ENCODE measurements at places on chromosomes 6 and 20. TPM values are rescaled to one million over a fixed set of nuclear protein-coding genes. Genes with fewer than 3 reads are reported as not detected.
A peak's percentile ranks its signal among the peaks of the same experiment; 100 is the strongest.

DNA sequence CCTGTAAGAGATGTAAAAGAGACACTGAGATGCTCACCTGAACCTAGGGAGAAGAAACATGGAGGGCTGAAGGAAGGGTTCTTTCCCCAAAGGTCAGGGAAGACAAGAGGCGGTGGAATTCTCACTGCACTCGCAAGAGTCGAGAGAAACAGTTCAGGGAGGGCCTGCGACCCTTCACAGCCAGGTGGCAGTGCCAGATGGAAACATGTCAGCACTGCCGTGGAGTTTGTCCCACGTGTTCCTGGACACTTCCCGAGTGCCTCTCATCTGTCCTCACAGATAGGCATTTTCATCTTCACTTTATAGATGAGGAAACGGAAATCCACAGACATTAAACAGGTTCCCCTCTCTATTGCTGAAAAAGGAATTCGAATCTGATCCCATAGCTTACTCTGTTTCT, 70.4 kb upstream of the SYNJ2 start:
- no peak for DNase-seq

- DNase-seq = no peak
Measured at GRCh38 chr6:106785298-106785697, 155.9 kb downstream of the QRSL1 start.

DNA sequence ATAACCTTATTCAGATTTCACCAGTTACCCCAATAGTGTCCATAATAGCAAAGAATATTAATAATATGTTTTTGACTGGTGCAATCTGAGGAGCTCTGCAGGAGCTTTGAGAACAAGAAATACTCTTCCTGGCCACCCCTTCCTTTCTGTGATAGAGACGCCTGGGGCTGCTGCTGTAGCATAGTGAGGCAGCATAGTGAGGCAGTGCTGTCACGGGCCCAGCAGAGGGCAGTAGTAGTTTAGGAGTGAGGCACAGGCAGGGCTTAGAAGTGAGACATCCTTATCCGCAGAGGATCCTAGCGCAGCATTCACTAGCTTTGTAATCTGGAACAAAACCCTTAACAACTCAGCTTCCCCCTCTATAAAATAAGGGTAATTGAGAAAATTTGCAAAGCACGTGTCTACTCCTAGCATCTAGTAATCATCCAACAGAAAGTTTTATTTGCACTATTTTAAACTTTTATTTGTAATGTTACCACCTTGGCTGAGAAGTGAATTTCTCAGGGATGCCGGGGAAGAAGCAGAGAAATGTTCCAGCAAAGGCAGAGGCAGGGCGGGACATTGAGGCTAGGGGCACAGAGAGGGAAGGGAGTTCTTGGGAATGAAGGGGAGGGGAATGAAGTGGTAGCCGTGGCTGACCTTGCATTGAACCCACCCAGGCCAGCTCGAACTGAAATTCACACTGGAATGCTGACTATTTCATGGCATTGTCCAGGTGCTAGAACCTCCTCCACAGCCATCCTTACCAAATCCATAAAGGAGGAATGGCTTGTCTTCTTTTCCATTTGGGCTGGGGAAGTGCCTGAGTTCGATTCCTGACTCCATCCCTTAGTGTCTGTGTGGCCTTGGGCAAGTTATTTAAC, 78.8 kb downstream of the CDS2 start:
- peak; percentile 61 for DNase-seq

GRCh38 chr20:48709744-48710143, 118.1 kb downstream of the PREX1 start:
- no peak for DNase-seq

DNA sequence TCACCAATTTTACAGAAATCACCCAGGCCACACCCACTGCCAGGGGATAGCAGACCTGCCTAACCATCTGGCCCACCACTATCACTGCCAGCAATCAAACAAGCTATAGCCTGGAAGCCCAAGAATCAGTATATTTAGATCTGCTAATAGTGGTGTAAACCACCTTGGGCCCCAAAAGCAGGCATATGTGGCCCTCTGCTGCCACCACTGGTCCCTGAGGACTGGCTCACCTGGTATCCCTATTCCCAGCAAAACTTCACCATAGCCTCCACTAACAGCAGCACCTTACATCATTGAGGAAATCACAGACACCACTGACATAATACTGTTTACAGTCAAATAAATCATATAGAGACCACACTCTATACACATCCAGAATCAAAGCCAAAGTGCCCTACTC, 880.4 kb upstream of the MAN1A1 start:
- no peak for DNase-seq

GRCh38 chr6:7129784-7130569, 22.2 kb downstream of the RREB1 start:
- DNase-seq = peak; percentile 61

GRCh38 chr6:21447987-21448386, 145.6 kb upstream of the SOX4 start:
- DNase-seq = no peak

DNA sequence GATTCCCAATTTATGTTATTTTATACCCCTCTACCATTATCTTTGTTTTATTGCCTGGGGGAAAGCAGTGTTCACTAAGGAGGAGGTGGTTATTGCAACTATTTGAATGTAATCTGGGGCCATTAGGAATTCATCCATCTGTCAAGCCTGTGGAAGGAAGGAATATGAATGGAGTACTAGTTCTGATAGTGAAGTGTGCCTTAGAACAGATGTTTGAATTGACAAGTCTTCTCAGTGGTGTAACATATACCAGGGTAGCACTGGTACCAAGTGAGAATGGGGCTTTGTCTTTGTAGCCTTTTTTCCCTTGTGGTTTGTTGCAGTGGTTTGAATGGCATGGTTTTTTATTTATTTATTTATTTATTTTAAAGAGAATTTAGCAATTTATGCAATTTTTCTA, 27.9 kb upstream of the HDAC2 start:
- no peak for DNase-seq

- DNase-seq = no peak
Measured at GRCh38 chr6:113009682-113010081, 662.6 kb downstream of the RFPL4B start.

DNA sequence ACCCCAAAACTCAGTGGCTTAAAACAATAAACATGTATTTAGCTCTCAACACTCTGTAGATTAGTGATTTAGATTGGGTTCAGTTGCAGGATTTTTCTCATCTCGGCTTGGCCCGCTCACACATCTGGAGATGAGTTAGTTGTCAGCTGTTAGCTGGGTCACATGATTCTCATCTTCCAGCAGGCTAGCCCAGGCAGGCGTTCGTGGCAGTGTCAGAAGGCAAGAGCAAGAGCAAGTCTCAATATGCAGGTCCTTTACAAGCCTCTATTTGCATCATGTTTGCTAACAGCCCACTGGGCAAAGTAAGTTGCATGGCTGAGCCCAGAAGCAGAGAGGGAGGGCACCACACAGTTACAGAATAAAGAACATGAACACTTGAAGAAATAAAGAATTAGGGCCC, 83.6 kb upstream of the MYLIP start:
- no peak for DNase-seq

GRCh38 chr20:40630713-40631112, 58.3 kb downstream of the MAFB start:
- DNase-seq = no peak

- DNase-seq = no peak
Measured at GRCh38 chr6:139448051-139448649, 73.7 kb upstream of the CITED2 start.

GRCh38 chr6:47701363-47701762, 3.0 kb downstream of the ADGRF4 start:
- DNase-seq = no peak

DNA sequence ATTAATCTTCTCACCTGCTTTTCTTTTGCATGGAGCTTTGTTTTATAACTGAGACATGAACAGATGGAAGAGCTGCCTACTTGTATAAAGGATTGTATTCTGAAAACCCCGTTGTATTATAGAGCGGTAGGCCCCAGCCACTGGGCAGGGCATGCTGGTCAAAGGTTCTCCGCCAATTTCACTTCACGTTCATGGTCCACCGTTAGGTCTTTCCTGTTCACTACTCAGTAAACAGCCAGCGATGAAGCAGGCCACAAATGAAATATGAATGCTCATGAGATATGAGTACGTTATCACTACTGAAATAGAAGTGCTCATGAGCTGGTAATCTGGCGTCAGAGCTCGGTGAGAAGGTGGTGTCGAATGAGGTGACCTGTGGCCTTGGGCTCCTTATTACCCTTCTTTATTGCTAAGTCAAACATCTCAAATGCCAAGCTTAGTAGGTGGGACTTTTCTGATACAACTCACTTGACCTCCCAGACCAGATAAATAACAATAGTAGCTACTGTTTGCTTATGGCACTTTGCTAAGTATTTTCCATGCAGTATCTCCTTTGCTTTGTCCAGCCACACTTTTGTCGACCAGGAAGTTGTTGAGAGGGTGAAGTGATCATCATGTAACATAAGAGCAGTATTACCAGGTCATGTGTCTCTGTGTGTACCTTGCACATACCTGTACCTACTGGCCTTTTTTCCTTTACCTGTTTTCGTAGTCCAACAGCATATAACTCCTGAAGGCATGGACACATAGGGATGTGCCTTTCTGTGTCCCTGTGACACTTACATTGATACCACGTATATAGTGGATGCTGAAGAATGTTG, 16.7 kb downstream of the EDN3 start:
- no peak for DNase-seq

GRCh38 chr6:144778773-144779492, 493.8 kb downstream of the UTRN start:
- no peak for DNase-seq

DNA sequence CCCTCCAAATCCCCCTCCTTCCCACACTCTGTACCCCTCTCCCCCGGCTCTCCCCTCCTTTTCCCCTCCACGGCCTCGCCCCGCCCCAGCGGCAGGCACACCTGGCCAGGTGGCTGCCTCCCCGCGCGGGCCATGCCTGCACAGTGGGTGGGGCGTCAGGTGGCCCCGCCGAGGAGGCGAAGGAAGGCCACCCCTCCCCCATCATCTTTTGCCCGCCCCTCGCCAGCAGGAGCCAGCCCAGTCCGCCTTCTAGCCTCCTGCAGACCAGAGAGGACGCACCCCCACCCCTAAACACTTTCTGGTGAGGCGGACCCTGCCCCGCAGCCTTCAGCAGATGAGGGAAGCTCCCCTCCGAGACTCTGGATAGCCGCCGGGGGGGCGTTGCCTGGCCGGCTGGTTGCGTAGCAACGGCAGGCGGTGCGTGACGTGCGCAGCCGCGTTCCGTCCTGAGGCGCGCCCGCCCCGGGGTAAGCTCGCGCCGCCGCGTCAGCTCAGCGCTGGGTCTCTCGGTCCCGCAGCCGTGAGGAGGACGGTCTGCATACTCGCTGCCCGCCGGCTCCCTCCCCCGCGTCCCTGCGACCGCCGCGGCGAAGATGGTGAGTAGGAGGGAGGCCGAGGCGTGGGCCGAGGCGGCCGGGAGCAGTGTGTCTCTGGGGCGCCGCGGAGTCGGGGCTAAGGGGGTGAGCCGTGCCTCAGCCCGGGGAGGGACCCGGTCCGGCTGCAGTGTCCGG, at the start of gene DSTN:
Gene DSTN (plus strand): TSS at position 460 of the 731 bp plus-strand sequence. CDS start 134 bp downstream, at position 594.
- peak; percentile 93 for DNase-seq

- no peak for DNase-seq
Measured at GRCh38 chr20:61757678-61758563, 307.8 kb downstream of the TAF4 start.

DNA sequence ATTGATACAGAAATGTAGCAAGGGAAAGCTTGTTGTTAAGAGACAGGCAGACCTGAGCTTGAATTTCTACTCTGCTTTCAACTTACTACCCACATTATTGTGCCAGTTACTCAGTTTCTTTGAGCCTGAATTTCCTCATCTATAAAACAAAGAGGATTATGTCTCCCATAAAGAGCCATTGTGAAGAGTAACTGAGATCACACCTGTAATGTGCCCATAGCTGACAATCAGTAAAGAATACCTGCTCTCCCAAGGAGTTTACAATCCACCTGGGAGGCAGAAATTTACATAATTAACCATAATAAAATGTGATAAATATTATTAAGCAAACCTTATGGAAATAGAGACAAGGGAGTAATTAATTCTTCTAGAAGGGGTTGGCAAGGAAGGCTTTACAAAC, 204.9 kb downstream of the EPM2A start:
- no peak for DNase-seq

GRCh38 chr20:32391003-32391402, 32.9 kb downstream of the ASXL1 start:
- no peak for DNase-seq

DNA sequence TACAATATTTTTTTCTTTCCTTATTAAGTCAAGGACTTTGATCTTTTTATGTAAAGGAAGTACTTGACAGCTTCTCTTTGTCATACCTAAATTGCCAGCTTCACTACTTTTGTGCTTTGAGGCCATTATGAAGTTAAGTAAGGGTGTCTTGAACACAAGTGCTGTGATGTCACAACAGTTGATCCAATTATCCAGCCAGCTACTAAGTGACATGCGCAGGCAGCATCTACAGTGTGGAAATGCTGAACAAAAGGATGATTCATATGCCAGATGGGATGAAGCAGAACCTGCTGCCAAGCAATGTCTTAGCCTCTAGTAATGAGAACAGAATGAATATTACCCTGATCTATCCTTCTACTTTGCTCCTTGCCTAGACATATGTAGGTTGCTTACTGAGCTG, 68.3 kb upstream of the TMEM244 start:
- peak; percentile 41 for DNase-seq

DNA sequence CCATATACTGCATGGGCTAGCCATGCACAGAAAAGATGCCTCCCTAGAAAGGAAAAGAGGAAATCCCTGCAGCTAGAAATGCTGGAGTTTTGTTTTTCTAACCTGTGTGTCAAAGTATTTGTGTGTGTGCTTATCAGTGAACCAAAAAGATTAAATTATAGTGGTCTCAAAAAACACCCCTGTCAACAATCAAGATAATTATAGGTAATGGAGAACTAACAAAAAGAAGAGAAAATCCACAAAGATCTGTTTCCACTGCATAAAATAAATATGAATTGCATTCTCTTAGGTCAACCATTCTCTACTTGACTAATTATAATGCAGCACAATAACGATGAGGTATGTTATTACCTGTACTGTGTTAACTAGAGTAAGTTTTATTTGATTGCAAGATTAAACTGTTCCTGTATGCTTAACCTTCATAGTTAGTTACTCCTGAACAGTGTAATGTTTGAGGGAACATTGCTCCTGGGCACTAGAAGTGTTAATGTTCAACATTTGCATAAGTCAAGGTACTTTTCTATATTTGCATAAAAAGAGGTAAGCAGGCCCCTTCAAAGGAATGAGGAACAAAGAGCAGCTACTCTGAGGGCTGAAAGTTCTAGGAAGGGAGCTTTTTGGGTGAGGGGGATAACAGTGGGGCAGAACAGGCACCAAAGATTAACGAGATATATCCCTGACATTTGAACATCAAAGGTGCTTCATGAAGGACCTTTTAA, 212.1 kb downstream of the BTBD9 start:
- DNase-seq = no peak

- no peak for DNase-seq
Measured at GRCh38 chr6:142302421-142303175, 791 bp downstream of the ADGRG6 start.

GRCh38 chr6:29651413-29652197, 5.3 kb upstream of the MOG start:
- no peak for DNase-seq

- DNase-seq = no peak
Measured at GRCh38 chr6:158022749-158023596, 41.3 kb downstream of the SYNJ2 start.

The COL9A3 gene
- 2.8 TPM for total RNA-seq

The STX7 gene
- 9.5 TPM for total RNA-seq

The EBF4 gene
- total RNA-seq = not detected

The ELOVL4 gene
- total RNA-seq = 0.20 TPM

The NUDT3 gene
- total RNA-seq = 6.2 TPM

The FOXQ1 gene
- total RNA-seq = 0.56 TPM

The TMX4 gene
- total RNA-seq = 8.1 TPM
